ENCODE measurements at places on chromosomes 12 and 14.

- DNase-seq: no peak
These were observed 275.2 kb downstream of the RAD51B start for GRCh38 chr14:68094752-68095151.

- DNase-seq: no peak
These were observed 218.2 kb downstream of the TMTC3 start for GRCh38 chr12:88360343-88360742.

DNA sequence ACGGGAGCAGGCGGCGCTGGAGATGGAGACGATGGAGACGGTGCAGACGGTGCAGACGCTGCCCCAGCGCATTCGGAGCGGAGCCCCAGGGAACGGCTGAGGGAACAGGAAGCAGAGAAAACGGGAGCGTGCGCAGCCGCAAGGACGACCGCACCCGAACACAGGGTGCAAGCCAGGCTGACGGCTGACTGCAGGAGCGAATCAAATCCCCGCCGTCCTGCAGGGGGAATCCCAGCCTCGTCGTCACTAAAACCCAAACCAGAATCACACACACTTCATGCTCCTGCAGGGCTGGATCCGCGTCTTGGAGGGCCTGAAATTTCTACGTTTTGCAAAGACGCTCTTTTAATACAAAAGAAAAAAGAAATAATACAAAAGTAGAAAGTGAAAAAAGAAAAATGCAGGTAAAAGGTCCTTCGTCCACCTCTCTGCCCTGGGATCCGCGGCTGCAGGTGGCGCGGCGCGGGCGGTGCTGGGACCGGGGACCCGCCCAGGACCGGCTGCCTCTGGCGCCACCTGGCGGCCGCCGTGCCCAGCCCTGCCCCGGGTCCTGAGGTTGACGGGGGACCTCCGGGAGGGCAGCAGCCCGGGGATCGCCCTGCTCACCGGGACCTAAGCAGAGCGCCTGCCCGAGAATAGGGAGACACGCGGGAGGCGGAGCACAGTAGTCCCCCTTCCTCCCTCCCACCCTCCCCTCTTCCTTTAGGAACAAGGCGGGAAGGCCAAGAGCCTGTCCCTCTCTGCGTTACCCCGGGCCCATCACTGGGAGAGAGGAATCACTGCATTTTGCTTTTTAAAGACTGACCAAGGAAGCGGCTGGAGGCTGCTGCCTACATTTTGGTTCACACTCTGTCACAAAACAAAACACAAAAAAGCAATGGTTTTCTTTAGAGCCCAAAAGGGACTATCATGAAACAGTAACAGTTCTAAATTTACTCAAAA is 20.1 kb downstream of the STX2 start:
- DNase-seq: peak; percentile 24

GRCh38 chr14:51165415-51165814 is 70.5 kb upstream of the TRIM9 start:
- DNase-seq: no peak

- no peak for DNase-seq
These were observed 175.1 kb upstream of the ARHGAP5 start for GRCh38 chr14:31902002-31902401.

DNA sequence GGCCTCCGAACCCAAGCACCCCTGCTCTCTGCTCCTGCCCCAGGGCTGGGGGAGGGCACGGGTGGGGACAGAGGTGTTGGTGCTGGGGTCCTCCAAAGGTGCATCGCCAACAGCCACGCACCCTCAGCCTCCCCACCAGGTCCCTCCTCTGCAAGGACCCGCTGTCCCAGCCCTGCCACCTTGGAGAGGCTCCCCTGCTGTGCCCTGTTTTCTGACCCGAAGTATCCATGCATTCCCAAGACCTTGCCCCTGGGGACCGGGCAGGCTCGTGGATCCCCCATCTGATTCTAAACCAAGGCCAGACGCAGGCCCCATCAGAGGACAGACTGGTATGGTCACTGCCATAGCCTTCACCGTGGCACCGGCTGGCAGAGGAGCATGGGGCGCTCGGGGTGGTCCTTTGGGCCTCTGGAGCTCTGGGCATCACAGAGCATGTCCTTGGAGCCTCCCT is 22.7 kb upstream of the BEGAIN start:
- no peak for DNase-seq
